H1 (cell line): ENCODE measurements at places on chromosomes 11 and 22. TPM values are rescaled to one million over a fixed set of nuclear protein-coding genes. Genes with fewer than 3 reads are reported as not detected.

The RASL10A gene
- 1.4 and 1.5 TPM in 2 replicates for total RNA-seq

DNA sequence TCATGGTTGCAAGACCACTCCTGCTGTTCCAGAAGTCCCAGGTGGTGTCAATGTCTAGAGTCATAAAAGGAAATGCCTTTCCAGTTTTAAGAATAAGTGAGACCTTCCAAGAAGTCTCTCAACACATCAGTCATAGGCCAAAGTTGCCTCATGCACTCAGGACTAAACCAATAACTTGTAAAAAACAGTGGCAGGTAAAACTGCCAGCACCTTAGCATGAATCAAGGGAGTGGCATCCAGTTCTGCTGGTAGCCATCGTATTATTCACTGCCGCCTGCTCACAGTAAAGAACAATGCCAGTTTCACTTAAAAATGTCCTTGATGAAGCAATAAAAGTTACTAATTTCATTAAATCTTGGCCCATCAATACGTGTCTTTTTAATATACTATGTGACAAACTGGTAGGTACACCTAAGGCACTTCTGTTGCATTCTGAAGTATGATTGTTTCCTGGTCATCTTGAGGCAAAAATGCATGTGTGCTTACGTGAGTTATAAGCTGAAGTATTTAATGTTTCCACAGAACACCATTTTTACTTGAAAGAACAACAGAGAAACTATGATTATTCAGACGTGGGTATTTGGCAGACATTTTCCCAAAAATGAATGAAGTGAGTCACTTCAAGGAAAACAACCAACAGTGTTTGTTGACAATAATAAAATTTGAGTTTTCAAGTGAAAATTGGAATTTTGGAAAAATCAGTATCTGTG lies 125.2 kb upstream of the SNX19 start:
- H3K27me3 ChIP-seq = no peaks in the 10 kb centered on the region
- no peak for DNase-seq
- no peak overlapping the region for H3K27ac ChIP-seq
- no peaks in the 10 kb centered on the region for H3K36me3 ChIP-seq
- H3K4me1 ChIP-seq = no peaks in the 10 kb centered on the region
- H3K4me3 ChIP-seq = no peak overlapping the region

DNA sequence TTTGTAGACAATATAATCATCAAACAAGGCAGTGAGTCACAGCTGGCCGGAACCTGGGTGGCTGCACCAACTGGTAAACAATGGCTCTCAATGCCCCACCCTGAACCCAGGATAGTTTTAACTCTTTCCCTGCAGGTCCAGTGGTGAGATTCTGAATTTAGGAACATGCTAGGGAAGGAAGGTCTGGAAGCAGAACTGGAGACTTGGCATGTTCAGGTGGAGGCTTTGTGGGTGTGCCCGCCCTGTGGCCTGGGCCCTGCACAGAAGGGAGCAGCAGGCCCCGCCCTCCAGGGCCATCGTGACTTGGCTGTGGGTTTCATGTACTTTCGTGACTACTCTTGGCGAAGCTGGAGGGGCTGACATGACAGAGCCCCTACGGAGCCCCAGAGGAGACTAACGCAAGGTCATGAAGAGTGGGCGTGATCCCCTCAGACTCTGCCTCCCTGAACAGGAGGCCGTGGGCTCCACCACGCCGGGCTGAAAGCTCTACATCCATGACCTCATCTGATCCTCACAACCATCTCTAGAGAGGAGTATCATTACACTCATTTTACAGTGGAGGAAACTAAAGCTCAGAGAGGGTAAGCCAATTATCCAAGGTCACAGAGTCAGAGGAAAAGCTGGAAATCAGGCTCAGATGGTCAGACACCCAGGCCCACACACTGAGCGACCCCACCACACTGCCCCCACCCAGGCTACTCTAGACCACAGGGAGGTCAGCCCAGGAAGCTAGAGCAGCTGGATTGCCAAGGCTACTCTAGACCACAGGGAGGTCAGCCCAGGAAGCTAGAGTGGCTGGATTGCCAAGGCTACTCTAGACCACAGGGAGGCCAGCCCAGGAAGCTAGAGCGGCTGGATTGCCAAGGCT lies 27.3 kb downstream of the MAFF start:
- H3K27me3 ChIP-seq = no peaks in the 10 kb centered on the region
- no peak overlapping the region for H3K27ac ChIP-seq
- H3K4me3 ChIP-seq = no peak overlapping the region
- H3K4me1 ChIP-seq = no peaks in the 10 kb centered on the region
- no peak for DNase-seq
- no peaks in the 10 kb centered on the region; the same call in 1 of the 2 replicates for H3K36me3 ChIP-seq

GRCh38 chr22:24290459-24290858 lies 19.8 kb downstream of the SPECC1L start:
- no peaks in the 10 kb centered on the region for H3K36me3 ChIP-seq
- H3K27ac ChIP-seq = no peak overlapping the region
- no peak overlapping the region for H3K4me3 ChIP-seq
- no peaks in the 10 kb centered on the region for H3K27me3 ChIP-seq
- no peak for DNase-seq

DNA sequence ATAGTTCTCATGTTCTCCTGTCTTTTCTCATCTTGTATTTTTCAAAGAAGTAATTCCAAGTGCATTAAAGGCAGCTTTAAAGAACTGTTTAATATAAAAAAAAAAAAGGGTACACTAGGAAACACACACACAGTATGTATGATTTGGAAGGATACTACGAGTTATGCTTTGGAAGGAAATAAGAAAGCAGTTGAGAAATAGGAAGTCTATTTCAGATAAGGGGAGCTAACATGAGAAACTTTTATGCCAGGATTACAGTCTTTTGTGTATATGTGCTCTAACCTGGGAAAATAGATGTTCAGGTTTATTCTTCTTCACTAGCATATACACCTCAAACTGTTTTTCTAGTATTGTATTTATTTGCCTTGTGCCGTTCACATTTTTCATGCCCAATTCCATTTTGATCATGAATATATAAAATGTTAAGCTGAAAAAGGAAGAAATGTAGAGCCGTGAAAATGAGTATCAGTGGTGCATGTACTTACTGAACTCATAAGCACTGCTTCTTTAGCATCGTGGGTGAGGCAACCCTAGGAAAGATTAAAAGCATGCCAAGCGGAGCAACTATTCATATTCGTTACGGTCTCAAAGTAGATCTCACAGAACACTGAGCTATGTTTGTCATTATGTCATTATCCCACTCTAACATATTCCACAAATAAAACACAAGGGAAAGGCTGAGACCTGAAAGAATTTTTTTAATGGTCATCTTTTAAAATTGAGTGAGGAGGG lies 59.6 kb downstream of the GUCY1A2 start:
- DNase-seq = no peak
- H3K4me3 ChIP-seq = no peak overlapping the region
- no peaks in the 10 kb centered on the region for H3K27me3 ChIP-seq

DNA sequence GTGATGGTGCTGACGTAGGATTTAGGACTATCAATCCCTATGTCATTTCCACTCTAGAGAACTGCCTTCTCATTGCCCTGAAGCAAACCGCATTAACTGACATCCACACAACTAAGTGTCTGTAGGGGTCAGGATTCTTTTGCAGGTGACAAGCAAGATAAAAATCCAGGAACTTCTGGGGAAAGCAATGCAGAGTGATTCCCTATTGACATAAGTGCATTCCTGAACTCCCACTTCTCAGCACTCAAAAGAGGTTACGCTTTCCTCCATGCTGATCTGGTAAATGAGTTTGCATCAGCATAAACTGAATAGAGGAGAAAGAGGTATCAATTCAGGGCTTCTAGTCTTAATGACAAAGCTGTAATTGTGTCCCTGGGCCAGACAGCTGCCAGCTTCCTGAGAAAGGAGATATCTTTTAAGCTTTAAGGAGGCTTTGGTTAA lies 224.6 kb upstream of the ISX start:
- H3K4me3 ChIP-seq = no peak overlapping the region
- H3K36me3 ChIP-seq = peaks cover 3% of the 10 kb centered on the region; the same call in 1 of the 2 replicates
- no peaks in the 10 kb centered on the region for H3K27me3 ChIP-seq
- peaks cover 13% of the 10 kb centered on the region for H3K4me1 ChIP-seq
